ENCODE measurements at places on chromosomes 2 and 18.

- DNase-seq = peak; percentile 52
Observed at GRCh38 chr18:63831080-63831788, 56.0 kb downstream of the SERPINB7 start.

GRCh38 chr2:127439343-127439742, 21.1 kb downstream of the PROC start:
- no peak for DNase-seq

DNA sequence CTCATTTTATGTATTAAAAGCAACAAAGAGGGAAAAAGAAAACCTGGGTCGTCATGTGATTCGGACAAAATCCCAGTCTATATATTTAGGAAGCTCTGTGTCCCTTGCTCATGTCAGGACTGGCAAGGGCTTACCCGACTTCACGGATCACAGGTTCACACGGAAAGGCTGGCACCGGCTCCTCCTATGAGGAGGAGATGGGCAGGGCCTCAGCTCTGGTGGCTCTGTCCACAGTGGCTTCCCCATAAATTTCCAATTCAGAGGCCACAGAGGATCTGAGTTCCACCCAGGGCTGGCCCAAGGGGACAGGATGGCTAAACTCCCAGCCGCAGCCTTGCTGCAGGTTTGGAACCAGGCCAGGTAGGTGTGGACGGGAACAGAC, 186.8 kb downstream of the BCL2 start:
- no peak for DNase-seq

DNA sequence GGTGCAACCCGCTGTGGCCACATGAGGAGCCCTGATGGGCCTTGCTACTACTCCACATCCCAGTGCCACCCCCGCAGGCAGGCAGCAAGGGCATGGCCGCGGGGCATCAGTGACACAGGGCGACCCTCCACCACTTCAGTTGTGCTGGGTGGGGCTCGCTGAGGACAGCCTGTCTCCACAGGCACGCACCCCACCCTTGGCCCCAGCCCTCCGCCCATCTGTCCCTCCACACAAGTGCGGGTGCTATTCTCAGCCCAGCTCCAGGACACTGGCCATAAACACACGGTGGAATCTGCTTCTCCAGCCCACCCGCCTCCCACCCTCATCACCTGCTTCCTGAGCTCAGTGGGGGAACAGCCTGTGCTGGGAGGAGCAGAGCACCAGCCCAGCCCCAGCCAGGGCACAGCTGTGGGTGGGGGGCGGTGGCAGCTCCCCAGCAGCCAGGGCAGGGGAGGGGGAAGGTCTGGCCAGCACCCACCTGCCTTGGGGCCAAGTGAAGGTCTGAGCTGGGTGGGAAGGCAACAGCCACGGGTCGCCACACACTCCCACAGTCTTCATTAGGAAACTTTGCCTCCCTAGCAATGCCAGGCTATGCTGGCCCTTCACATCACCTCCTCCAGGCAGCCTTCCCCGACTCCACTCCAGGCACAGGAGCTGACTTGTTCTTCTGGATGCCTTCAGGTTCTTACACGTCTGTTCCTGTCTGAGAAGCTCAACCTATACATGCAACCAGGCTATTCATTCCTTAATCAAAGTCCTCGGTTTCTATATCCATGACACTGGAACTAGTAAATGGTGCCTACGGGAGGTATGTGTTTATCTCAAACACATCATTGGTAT, 16.5 kb downstream of the BIN1 start:
- DNase-seq = no peak

DNA sequence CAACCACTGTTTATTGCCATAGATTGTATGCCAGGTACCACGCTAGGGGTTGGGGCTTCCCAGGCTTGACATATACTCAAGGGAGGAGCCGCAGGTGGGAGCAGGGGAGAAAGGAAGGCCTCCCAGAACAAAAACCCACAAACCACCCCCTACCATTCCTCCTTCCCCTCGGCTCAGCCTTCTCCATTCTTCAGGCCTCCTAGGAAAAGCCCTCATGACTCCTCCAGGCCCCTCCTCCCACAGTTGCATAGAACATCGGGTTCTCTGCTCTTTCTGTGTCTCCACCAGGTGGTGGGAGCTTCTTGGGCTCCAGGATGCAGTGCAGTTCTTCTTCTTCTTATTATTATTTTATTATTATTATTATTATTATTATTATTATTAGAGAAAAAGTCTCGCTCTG, 80.3 kb downstream of the ZFP36L2 start:
- DNase-seq = no peak

GRCh38 chr18:22711192-22711685, 221.9 kb upstream of the RBBP8 start:
- peak; percentile 67 for DNase-seq

- no peak for DNase-seq
Observed at GRCh38 chr2:112152476-112153178, 14.4 kb downstream of the FBLN7 start.

DNA sequence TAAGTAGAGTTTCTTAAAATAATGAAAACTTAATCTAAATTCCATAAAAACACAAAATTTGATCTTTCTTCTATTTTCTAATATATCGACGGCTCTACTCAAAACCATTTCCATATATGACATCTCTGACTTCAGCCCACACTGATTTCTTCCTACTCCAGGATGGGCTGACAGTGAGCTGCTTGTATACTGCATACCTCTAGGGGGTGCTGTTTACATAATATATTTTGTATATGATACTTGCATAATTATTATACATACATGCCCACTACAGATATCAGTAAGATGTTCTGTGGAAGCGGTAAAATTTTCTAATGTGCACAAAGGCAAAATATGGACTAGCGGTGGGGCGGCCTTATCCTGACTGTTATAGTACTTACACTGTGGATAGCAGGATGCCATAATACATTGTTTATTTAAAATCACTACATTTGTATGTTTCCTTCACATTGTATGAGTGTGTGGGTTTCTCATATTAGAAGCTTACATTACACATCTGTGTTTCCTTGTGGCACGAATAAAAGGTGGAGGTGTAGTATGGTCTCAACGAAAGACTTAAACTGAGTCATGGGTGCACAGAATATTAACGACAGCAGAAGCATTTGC, 66.1 kb upstream of the NXPH2 start:
- DNase-seq = peak; percentile 44

- no peak for DNase-seq
Observed at GRCh38 chr18:4101009-4101408, 354.1 kb downstream of the DLGAP1 start.

DNA sequence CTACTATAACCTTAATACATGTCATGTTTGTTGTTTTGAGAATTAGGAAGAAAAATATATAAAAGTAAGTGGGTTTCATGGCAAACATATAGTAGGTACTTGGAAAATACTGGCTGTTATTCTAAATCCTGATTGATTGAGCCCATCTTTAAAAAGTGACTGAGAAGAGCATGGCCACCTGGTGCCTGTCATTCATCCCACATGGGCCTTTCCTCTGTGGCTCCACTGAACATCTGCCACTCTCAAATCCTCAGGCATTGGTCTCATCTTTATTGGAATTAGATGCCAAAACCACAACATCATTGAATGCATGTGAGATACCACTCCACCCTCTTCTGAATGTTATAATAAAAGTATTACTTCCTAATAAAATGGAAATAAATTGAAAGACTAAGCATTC, 101.6 kb upstream of the TTN start:
- no peak for DNase-seq

- no peak for DNase-seq
Observed at GRCh38 chr18:32072321-32072720, 19.4 kb upstream of the RNF138 start.

GRCh38 chr2:207126724-207127308, 38.9 kb downstream of the KLF7 start:
- no peak for DNase-seq

DNA sequence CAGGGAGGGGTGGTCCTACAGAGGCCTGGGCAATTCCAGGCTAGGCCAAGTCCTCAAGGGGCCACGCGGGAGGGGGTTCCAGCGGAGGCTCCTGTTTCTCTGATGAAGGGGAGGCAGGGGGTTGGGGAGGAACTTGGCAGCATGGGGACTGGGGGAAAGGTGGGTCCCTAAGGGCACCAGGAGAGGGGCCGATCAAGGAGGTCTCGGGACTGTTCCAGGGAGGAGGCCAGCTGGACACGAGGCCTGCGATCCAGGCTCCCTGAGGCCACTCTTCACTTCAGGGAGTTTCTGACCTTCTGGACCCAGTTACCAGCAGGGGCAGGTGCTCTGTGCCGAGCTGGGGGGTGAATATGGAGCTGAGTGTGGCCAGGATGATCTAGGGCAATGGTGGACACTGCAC, 71.5 kb downstream of the ASB1 start:
- DNase-seq = no peak

- no peak for DNase-seq
Observed at GRCh38 chr2:29336341-29337241, 221.4 kb downstream of the CLIP4 start.

DNA sequence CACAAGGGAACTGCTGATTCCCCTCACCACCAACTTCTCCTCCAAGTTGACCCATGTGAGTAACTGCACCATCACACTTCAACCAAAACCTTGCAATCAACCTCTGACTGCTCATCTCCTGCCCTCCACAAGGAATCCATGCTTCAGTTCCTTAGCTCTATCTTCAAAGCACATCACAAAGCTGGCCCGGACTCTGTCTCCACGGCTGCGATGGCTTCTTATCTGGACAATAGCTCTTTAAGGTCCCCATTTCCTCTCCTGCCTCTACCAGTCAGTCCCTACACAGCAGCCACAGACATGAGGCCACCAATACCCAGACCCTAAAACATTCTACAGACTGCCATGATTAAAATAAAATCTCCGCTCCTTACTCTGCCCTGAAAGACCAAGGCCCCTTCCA, 25.7 kb downstream of the MBOAT2 start:
- no peak for DNase-seq

DNA sequence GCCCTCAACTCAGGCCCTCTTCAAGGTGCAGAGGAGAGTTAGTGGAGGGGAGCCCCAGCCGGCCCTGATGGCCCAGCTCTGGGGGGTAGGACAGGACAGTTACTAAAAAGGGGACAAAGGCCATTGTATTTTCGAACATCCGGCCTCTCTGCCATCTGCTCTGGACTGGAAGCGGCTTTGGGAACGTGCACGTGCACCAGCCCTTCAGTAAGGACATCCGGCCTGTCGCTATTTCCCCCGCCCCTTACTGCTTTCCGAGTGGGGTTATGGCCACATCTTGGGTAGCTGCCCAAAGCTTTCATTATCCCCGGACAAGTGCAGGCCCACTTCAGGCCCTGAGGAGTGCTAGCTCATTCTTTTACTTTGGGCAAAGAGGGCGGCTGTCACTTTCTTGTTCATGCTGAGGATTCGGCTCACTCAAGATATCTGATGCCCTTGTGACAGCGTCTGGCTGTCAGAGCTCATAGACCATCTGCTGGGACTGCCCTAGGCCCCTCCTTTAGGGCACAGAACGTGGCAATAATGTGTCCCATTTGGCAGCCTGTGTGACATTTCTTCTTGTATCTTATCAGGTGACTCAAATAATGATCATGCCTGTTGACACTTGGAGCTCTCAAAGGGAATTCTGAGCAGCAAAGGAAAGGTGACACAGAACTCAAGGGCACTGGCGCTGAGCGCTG, 17.5 kb downstream of the SLC4A3 start:
- peak; percentile 36 for DNase-seq

- no peak for DNase-seq
Observed at GRCh38 chr18:42586601-42587000, 528.9 kb downstream of the RIT2 start.

DNA sequence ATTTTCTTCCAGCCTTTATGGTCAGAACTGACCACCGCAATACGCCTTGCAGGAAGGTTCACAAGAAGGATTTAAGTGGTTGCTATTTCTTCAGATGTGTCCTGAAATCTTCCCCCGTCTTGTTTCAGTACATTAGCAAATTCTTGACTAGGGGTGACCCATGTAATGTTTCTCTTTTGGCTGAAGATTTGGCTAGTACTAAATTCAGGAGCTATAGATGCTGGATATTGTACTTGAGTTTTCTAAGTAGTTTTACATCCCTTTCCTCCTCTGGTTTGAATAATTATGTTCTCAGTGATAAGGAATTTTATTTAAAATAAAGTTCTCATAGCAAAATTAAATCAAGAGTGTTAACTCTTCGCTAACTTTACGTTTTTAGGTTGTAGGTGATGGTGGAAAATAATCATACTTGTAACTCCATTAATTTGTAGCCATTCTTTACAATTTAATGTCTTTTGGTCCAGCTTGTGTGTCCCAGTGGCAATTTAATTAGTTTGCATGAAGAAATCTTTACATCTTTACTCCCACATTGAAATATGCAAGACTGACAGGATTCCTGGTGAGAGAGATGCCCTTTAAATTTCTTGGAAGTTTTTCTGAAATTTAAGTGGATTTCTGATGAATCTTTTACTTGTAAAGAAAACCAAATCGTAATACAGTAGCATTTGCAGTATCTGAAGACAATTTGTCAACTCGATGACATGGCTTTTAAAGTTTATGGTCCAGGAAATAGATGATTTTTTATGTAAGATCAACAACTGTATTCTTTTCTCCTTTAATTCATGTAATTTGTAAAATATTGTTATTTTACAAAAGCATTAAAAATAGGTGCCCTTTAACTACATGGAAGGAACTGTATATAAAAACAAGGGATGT, 2.8 kb downstream of the PHLPP1 start:
- no peak for DNase-seq

DNA sequence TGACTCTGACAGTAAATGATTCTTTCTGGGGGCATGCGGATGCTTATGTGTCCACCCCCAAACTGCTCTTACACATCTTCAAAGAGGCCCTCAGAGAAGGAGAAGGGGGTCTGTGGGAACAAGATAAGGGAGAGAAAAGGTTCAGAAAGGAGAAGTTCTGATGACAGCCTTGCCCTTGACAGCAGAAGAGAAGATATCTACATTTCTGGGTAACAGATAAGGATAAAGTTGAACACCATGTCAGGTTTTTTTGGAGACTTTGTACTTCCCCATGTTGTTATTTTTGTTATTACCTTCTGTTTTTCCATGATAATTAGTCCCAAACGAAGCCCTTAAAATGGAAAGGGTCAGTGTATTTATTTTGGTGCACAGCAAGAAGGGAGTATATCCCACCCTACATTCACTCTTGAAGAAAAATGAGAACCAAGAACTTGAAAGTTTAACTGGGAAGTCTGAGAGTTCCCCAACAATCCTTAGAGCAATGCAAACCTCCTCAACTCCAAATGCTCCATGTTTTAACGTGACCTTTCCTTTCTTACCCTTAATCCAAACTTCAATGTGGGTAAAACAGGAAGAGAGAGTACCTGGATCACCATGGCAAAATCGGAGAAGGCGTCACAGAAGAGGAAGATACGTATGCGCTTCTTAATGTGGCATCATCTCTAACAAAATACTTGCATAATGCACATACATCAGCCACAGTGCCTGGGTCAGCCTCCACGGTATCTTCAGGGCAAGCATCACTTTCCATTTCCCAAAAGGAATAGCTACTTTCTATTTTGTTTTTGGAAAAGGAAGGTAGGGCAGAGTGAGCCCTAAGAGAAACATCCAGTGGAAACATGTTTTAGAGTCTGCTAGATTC, 264.6 kb upstream of the STON1 start:
- no peak for DNase-seq

GRCh38 chr18:8241731-8242130, 367.5 kb upstream of the RAB12 start:
- DNase-seq = no peak

- DNase-seq = no peak
Observed at GRCh38 chr2:63122921-63123320, 72.3 kb downstream of the OTX1 start.
